ENCODE measurements at places on chromosomes 3 and 15.

- H3K27me3 ChIP-seq, result no peaks in the 10 kb centered on the region
- H3K36me3 ChIP-seq, result no peaks in the 10 kb centered on the region
- H3K4me1 ChIP-seq, result peaks cover 9% of the 10 kb centered on the region
These were observed 6.1 kb upstream of the HOMER2 start for GRCh38 chr15:82958638-82959037.

DNA sequence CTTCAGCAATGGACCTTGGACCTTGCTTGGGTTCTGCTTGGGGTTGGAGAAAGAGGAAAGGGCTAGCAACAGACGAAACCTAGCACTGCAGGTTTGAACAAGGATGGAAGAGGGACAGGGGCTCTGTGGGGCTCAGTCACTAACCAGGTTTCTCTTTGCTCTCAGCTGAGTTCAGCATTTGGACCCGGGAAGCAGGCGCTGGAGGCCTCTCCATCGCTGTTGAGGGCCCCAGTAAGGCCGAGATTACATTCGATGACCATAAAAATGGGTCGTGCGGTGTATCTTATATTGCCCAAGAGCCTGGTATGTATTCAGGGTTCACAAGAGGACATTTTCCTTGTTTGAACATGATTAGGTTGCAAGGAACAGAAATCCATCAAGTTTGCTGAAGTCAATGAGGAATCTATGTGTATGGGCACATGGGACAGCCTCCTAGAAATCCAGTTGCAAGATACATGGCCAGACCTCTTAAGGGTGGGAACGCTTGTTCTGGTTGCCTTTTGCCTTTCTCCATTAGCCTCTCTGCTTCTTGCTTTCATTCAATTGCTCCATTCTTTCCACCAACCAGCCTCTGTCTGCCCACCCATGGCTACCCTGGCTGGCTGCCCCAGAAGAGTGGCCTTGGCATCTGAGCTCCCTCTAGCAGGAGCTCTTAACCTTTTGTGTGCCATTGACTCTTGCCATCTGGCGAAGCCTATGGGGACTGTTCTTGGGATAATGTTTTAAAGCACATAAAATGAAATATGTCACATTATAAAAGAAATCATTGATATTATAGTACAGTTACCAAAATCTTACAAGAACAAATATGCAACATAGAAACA, 55.9 kb downstream of the DNASE1L3 start:
- peaks cover 11% of the 10 kb centered on the region for H3K4me1 ChIP-seq
- DNase-seq, result no peak
- H3K4me3 ChIP-seq, result no peak overlapping the region
- peak overlapping the region; percentile 21 for H3K27ac ChIP-seq
- H3K27me3 ChIP-seq, result no peaks in the 10 kb centered on the region

DNA sequence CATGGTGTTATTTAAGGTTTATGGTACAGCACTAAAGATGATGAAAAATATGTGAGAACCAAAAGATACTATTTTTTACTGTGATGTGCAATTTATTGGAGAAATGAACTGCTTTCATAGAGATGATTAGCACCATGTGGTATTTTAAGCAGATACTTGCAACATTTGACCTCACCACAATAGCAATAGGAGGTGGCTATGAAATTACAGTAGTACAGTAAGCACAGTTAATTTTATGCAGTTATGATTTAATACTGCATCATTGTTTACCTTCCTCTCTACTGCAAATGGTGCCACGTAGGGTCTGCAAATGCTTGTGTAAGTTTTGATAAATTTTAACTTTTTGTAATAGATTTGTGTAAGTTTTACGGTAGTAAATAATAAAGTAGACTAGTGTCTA, 14.0 kb downstream of the PYGO1 start:
- H3K27me3 ChIP-seq, result no peaks in the 10 kb centered on the region
- no peaks in the 10 kb centered on the region for H3K36me3 ChIP-seq
- no peak overlapping the region for H3K4me3 ChIP-seq
- H3K4me1 ChIP-seq, result no peaks in the 10 kb centered on the region

DNA sequence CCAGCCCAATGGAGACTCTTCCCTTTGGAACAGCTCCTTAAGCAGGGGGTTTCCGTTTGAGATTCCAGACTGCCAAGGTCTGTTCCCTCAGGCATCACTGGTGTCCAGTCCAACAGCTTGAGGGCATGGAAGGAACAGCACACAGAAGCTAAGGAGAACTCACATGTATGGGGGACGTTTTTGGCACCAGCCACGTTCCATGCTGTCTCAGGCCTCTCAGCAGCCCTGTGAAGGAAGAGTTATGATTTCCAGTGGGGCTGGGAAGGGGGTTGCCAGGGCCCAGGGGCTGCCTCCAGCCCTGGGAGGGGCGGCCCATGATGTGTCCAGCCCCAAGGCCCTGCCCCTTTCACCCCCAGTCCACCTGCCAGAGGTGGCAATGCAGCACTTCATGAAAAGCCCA, 7.5 kb upstream of the RHO start:
- H3K27me3 ChIP-seq, result no peaks in the 10 kb centered on the region
- no peak for DNase-seq
- no peaks in the 10 kb centered on the region for H3K4me1 ChIP-seq
- H3K27ac ChIP-seq, result no peak overlapping the region
- no peak overlapping the region for H3K4me3 ChIP-seq

- H3K4me3 ChIP-seq, result no peak overlapping the region
- no peak for DNase-seq
- peaks cover 100% of the 10 kb centered on the region for H3K36me3 ChIP-seq
- peaks cover 2% of the 10 kb centered on the region for H3K4me1 ChIP-seq
- H3K27ac ChIP-seq, result no peak overlapping the region
These were observed 30.7 kb downstream of the CHD2 start for GRCh38 chr15:92930776-92931175.

- H3K4me3 ChIP-seq, result no peak overlapping the region
- H3K27ac ChIP-seq, result no peak overlapping the region
- no peaks in the 10 kb centered on the region for H3K27me3 ChIP-seq
- DNase-seq, result no peak
- no peaks in the 10 kb centered on the region for H3K36me3 ChIP-seq
- H3K4me1 ChIP-seq, result no peaks in the 10 kb centered on the region
These were observed 556.9 kb upstream of the CFAP20DC start for GRCh38 chr3:59606638-59607266.

DNA sequence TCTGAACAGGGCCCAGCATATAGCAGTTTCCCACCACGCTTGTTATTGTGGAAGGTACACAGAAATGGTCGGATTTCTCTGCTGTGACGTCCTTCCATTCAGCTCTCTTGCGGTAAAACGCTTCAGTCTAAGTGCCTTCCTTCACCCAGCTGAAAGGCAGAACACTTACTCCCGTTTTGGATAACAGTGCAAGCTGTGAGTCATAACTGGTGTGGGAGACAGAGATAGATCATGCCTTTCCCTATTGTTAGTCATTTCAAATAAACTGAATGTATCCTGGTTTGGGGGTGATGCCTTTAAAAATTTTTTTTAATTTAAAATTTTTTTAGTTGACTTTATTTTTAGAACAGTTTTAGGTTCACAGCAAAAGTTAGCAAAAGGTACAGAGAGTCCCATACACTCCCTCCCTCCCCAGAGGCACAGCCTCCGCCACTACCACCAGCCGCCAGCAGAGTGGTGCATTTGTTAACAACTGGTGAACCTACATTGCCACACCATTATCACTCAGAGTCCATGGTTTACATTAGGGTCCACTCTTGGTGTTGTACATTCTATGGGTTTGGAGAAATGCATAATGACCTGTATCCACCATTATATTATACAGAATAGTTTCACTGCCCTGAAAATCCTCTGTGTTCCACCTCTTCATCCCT, 94.9 kb upstream of the NSMCE3 start:
- DNase-seq, result peak; percentile 58
- no peaks in the 10 kb centered on the region for H3K4me1 ChIP-seq
- H3K27ac ChIP-seq, result no peak overlapping the region
- H3K4me3 ChIP-seq, result no peak overlapping the region
- H3K27me3 ChIP-seq, result no peaks in the 10 kb centered on the region
- H3K36me3 ChIP-seq, result no peaks in the 10 kb centered on the region

DNA sequence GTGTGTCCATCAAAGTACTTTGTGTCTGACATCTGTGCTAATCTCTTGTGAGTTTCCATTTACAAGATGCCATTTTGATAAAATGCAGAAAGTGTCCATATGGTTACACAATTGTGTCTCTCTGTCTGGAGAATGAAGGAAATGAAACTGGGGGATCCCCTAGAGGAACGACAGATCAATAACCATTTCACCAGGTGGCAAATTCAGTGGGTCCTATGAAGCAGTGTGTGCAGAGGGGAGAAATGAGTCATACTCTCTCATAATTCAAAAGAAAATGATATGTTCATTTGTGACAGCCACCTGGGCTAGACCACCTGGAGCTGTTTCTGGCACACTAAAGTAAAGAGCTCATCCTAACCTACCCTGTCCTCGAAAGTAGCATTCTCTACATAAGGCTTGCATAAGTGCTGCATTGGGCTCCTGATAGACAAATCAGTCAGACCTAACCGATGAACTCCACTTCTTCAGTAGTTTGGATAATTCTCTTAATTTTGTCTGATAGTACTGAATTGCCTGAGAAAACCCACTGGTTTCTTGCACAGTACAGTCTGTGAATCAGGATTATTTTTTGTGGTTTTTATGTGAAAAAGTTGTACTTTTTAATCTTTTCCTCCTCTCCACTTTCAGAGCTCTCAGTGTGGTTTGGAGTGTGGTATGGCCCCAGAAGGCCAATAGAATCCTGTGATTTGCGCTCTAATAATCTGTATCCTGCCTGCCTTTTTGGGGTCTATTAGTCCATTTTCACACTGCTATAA, 10.3 kb upstream of the CD47 start:
- no peak overlapping the region for H3K4me3 ChIP-seq
- DNase-seq, result no peak
- no peaks in the 10 kb centered on the region for H3K36me3 ChIP-seq

DNA sequence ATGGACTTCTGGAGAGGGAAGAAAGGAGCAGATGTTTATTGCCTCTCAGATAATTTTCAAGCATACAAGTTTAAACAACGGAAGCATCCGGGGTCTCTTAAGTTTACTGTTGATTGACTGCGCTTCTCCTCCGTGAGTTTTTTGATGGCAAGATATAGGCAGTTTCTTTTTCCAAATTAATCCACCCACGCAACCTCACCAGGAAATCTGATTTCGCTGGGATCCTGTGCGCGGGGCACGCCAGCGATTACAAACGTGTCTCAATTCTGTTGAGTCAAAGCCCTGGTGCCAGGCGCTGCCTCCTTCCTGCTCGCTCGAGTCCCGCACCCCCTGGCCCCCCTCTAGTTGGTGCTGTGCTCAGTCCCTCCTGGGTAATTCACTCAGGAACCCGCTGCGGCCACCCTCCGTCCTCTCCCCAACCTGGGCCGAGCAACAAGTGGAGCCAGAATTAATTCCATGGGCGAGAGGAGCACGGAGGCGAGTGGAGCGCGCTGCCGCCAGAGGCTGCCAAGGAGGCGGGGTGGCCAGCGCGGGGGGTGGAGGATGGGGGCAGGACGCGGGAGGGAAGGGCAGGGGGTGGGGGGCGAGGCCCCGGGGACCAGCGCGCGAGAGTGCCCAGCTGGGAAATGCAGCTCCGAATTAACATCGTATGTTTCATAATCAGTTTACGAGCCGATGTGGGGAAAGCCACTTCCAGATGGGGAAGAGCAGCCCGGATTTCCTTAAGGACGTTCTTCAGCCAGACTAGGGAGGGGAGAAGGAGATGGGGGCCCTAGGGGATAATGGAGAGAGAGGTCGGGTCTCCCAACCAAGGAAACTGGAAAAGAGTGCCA, 6.0 kb downstream of the WNT5A start:
- H3K4me1 ChIP-seq, result peaks cover 45% of the 10 kb centered on the region
- H3K27me3 ChIP-seq, result peaks cover 46% of the 10 kb centered on the region
- peak overlapping the region; percentile 15 for H3K27ac ChIP-seq
- H3K36me3 ChIP-seq, result no peaks in the 10 kb centered on the region
- no peak for DNase-seq

Data from stomach (tissue), 19 donors.